ENCODE measurements at places on chromosomes 5 and 9.
A peak's percentile ranks its signal among the peaks of the same experiment; 100 is the strongest.

DNA sequence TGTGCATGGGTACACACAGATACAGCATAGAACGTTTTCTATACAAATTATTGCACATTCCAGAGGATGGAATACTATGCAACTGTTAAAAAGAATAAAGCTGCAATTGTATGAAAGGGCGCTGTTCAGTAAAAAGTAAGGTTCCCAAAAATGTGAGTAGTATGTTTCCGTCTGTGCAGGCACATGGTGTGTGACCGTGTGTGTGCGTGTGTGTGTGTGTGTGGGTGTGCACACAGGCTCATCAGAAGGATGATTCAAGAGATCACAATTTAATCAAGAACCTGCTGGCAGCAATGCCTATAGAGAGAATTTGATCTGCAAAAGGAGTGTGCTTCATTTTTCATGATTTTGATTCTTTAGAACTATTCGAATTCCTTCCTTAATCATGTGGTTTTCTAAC lies 76.3 kb downstream of the SEMA4D start:
- DNase-seq, result no peak

GRCh38 chr5:58898006-58898405 lies 315.1 kb downstream of the RAB3C start:
- DNase-seq, result no peak

GRCh38 chr5:72065751-72066255 lies 41.5 kb upstream of the MAP1B start:
- DNase-seq, result peak; percentile 49

GRCh38 chr5:178278358-178279023 lies 45.9 kb upstream of the PHYKPL start:
- no peak for DNase-seq

DNA sequence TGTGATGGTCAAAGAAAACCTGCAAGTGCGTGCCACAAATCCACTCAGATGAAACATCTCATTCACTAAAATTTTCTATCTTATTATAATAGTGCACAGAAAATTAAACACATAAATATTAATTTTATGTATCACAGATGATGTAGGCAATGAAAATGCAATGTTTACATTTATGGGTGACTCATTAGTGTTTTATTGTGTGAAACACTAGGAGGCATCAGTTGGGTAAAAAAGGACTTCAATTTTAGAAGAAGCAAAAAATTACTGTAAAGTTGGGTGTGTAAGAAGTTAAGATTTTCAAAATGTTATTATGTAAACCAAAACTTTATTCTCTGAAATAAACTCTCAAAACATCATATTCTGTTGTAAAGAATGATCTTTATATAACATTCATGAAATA lies 4.0 kb downstream of the MEF2C start:
- no peak for DNase-seq

DNA sequence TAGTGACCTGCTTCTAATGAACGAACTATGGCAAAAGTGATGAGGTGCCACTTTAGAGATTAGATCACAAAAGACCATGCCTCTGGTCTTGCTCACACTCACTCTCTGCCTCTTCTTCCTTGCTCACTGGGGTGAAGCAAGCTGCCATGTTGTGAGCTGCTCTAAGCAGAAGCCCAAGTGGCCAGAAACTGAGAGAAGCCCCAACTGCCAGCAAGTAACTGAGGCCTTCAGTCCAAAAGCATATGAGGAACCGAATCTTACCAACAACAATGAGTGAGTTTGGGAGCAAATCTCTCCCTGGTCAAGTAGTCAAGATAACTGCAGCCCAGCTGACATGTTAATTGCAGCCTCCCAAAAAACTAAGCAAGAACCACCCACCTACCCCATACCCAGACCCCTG lies 126.0 kb upstream of the ACO1 start:
- DNase-seq, result no peak

GRCh38 chr5:53022930-53023511 lies 33.9 kb downstream of the ITGA2 start:
- DNase-seq, result no peak

GRCh38 chr9:131290036-131290766 lies 678 bp downstream of the PLPP7 start:
- peak; percentile 81 for DNase-seq

- DNase-seq, result no peak
Measured at GRCh38 chr5:66247176-66247960, 103.3 kb downstream of the SREK1 start.

GRCh38 chr5:178372142-178372571 lies 139.6 kb upstream of the PHYKPL start:
- DNase-seq, result no peak

- no peak for DNase-seq
Measured at GRCh38 chr5:157857816-157858526, 974 bp downstream of the CLINT1 start.

- no peak for DNase-seq
Measured at GRCh38 chr5:14211818-14212803, 69.0 kb downstream of the TRIO start.

DNA sequence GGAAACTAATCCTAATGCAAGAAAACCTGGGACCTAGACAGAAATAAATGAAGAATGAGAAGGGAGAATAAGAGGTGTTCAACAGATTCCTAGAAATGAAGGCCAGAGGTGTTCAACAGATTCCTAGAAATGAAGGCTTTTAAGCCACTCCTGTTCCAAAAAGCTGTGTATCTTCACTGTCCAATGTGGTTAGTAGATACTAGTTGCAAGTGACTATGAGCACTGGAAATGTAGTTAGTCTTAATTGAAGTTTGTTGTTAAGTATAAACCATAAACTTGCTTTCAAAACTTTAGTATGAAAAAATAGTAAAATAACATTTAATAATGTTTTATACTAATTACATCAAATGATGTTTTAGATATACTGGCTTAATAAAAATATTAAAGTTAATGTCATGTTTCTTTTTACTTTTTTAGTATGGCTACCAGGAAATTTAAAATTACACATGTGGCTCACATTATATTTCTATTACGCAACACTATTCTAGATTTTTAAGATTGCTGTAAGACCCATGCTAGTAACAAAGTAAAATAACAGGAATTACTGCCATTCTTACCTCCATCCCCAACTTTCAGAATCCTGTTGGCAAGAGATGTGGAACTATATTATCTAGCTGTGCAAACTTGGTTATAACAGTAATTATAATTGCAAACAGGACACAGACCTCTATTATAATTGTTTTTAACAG lies 57.5 kb downstream of the RICTOR start:
- no peak for DNase-seq

DNA sequence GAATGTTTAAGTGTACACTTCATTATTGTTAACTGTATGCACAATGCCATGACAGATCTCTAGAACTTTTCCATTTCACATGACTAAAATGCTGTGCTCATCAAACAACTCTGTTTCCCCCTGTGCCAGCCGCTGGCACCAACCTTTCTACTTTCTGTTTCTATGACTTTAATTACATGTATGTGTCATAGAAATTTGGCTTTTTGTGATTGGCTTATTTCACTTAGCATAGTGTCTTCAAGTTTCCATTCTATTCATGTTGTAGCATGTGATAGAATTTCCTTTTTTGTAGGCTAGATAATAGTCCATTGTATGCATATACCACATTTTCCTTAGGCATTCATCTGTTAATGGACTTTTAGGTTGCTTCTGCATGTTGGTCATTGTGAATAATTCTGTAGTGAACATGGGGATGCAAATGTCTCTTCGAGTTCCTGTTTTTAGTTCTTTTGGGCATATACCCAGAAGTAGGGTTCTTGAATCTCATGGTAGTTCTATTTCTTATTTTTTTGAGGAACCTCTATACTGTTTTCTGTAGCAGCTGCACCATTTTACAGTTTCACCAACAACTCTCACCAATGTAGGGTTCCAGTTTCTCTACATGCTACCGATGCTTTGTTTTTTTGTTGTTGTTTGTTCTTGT lies 184.4 kb upstream of the DMRT1 start:
- DNase-seq, result no peak

DNA sequence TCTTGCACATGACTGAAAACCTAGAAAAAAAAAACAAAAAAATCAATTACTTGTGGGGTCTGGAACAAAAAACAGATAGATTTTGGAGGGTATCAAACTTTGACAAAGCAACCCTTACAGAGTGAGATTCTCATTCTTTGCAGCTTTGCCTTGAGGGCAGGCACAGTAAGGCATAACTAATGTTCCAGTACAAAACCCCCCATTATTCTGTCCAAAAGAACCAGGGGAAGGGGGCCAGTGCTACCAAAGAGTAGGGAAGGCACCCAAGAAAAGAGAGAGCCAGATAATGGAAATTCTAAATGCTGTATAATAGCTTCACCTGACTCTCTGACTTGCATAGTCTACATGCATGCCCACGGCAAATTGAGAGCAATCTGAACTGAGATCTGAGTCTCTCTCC lies 12.9 kb downstream of the POLK start:
- DNase-seq, result no peak

DNA sequence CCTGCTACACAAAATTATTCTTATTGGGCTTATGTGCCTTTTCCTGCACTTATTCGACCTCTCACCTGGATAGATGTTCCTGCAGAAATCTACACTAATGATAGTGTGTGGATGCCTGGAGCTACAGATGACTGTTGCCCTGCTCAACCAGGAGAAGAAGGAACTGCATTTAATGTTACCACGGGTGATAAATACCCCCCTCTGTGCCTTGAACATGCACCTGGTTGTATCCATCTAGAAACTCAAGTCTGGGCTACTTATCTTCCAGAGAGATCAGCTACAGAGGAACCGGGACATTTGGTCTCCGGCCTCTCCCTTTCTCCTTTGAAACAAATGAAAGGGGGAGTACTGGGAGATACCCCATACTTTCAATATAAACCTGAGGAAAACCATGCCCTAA lies 54.5 kb downstream of the SH3PXD2B start:
- no peak for DNase-seq
